Mammary epithelial cell (primary cell): ENCODE measurements at places on chromosomes 7 and 10. TPM values are rescaled to one million over a fixed set of nuclear protein-coding genes. Genes with fewer than 3 reads are reported as not detected.

Gene NXPH1
- total RNA-seq: not detected in 2 replicates

- peak; percentile 41 for DNase-seq
These were observed 133.4 kb downstream of the LRRC4 start for GRCh38 chr7:127897704-127898454.

DNA sequence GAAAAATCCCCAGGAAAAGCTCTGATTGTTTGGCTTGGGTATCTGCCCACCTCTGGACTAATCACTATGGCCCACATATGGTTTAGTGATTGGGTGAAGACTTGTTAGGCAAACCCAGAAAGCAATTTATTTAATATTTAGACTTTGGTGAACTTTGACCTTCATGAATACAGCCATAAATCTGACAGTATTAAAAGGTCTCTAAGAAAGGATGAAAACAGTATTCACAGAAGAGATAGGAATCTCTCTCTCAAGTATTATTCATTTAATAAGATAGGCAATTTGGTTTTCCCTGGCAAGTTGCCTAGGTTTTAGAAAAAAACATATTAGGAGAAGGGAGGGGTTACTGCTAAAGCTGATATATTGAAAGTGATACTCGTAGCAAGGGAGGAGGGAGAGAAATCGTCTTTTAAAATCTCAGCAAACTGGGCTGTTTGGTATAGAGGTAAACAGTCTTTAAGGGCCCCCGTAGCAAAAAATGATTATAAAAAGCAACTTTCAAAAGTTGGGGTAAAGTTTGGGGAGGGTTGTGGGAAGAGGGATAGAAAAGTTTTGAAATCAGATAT lies 57.1 kb downstream of the LSMEM1 start:
- no peak for DNase-seq

DNA sequence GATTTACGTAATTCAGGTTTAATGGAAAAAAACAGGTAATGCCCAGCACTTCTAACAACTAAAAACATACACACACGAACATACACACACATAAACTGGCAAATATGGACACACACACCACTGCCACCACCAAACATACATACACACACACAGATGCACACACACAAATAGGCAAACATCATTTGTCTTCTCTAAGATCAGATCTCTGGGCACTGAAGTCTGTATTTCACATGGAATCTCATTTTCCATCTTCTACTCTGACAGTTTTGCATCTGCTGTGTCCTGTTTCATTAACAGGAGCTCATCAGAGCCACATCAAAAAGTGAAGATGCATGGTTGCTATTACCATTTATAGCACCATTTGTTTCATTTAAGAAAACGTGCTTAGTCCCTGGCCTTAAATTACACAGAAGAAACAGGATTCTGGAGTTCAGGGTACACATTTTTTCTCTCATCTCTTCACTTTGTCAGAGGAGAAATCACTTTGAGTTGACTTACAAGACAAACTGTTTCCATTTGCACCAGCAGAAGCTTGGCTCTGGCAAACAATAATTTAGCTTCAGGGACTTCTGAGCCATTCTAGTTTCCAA lies 165.3 kb downstream of the SORCS1 start:
- DNase-seq: no peak

GRCh38 chr7:45570797-45571196 lies 3.4 kb upstream of the ADCY1 start:
- no peak for DNase-seq

DNA sequence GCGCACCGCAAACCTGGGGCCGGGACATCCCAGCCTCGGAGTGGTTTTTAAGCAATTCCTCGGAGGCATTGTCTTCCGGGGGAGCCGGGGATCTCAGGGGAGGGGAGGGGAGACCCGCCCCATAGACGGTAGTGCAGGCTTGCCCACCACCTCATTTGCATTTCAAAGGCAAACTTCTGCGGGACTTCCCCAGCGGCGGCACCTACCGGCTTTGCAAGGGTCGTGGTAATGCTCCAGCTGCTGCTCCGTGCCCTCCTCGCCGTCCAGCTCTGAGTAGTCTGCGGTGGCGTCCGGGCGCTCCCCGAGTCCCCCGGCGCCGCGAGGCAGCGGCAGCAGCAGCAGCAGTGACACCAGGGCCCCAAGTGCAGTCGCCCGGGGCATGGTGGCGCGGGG lies 425 bp downstream of the TLL2 start:
- no peak for DNase-seq

GRCh38 chr10:71772832-71773220 lies 494 bp downstream of the VSIR start:
- DNase-seq: peak; percentile 12

GRCh38 chr10:3085785-3086567 lies 18.6 kb downstream of the PFKP start:
- DNase-seq: no peak

DNA sequence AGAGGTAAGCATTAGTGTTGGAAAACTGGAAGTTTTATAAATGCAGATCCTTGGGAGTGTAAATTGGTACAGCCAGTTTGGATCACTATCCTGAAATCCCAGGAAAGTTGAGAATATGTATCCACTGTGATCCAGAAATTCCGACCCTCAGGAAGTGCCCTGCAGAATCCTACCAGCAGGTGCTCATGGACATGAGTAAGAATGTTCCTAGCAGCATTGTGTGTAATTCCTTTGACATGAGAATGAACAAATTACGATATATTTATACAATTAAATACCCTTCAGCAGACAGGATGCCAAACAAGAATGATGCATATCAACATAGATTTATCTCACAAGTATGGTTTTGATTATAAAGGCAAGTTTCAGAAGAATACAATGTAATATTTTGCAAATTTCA lies 181.6 kb downstream of the XPNPEP1 start:
- DNase-seq: no peak

DNA sequence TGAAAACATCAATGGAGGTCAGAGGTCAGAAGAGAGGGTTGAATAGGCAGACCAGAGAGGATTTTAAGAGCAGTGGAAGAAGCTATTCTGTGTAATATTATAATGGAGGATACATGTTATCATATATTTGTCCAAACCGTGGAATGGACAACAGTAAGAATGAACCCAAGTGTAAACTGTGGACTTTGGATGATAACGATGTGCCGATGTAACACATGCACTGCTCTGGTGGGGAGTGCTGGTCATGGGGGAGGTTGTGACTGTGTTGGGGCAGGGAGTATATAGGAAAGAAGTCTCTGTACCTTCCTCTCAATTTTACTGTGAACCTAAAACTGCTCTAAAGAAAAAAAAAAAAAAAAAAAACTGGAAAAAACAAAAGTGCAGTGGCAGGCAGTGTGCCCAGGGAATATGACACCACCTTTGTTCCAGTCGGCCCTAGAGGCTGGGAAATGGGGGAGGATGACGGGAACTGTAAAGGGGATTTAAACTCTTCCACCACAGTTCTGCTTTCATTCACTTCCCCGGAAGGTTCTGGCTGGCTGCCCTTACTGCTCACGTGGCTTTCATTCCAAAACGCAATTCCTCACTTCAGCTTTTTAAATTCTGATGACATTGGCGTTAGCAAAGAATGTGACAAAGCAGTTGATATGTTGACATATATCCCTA lies 113.7 kb upstream of the ANKRD1 start:
- no peak for DNase-seq

- no peak for DNase-seq
These were observed 31.1 kb downstream of the STAMBPL1 start for GRCh38 chr10:88911116-88911515.

GRCh38 chr10:8057636-8058273 lies 3.3 kb downstream of the GATA3 start:
- peak; percentile 61 for DNase-seq

DNA sequence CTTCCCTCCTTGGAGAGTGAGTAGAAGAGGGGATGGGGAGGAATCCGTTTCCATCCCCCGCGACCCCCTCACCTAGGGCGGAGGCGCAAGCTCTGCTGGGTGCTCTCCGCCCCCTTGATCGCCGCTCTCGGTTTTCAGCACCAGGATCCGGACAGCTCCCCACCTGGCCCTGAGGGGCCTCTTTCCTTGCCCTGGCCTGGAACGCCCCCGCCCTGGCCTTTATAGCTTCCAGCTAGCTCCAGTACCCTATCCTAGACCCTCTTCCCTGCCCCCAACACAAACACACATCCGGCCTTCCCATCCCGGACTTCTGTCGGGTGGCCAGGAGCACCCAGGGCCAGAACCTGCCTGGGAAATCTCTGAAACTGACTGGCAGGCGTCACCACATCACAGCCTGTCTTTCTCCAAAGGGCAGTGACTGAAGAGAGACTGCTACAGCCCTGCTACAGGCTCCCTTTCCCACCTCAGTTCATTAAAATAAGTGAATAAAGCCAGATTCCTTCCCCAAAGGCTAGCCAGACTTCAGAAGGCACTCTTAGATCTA lies 72.3 kb upstream of the LEP start:
- peak; percentile 8 for DNase-seq
